ENCODE measurements at places on chromosomes 3 and 15.

DNA sequence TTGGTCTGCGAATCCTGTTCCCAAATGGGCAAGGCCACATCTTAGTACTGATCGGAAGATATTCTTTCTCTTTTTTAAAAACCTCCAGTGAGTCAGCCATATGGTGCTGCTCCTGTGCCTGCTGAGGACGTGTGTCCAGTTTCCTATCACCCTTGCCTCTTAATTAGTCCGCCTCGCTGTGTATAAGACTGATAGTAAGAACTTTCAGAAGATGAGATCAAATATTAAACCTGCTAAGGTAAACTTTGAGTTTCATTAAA is 612 bp downstream of the UBA5 start:
- peak; percentile 30 for DNase-seq

DNA sequence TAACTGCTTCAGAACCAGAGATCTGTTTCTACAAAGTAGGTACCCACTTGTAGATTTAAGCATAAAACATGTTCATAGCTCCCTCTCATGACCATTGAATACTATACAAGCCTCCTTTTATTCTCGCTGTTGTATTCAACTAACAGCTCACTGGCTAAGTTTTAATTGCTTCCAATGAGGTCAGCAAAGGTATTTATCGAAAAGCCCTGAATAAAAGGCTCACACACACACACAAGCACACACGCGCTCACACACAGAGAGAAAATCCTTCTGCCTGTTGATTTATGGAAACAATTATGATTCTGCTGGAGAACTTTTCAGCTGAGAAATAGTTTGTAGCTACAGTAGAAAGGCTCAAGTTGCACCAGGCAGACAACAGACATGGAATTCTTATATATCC is at the start of gene FGF7:
TSS of gene FGF7 (plus strand) at position 222 of the 400 bp plus-strand sequence. CDS start 1,056 bp downstream, outside the sequence.
- DNase-seq = peak; percentile 68

DNA sequence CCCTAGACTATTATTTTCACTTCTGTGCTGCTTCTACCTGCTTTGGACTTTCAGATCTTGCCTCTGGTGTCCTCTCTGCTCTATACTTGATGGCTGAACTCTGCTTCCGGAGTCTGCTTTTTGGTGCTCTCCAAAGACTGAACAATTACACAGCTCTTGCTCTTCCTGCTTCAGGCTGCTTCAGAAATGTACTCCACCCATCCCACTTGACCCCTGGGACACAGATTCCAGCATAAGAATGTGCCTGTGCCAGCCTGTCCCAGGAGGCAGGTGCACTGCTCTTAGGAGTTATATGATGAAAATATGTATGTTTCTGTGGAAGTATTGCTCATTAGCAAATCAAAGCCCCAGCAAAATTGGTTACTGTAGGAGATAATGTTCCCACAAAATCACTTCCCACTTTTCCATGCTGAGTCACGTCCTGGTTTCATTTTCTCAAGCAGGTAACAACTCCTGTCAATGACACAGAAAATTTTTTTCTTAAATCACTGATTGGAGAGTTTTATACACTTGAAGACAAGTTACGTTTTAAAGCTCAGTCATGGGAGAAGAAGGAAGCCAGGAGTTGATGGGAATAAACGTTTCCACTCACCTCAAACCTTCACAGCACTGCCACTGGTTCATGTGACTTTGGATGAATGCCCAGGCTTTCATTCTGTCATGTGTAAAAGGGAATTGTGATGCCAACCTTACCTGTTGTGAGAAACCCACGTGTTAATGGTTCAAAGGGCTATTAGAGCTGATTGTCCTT is 239.4 kb upstream of the ZPLD1 start:
- DNase-seq = no peak

- no peak for DNase-seq
Measured at GRCh38 chr3:178137206-178137605, 399.0 kb upstream of the KCNMB2 start.

DNA sequence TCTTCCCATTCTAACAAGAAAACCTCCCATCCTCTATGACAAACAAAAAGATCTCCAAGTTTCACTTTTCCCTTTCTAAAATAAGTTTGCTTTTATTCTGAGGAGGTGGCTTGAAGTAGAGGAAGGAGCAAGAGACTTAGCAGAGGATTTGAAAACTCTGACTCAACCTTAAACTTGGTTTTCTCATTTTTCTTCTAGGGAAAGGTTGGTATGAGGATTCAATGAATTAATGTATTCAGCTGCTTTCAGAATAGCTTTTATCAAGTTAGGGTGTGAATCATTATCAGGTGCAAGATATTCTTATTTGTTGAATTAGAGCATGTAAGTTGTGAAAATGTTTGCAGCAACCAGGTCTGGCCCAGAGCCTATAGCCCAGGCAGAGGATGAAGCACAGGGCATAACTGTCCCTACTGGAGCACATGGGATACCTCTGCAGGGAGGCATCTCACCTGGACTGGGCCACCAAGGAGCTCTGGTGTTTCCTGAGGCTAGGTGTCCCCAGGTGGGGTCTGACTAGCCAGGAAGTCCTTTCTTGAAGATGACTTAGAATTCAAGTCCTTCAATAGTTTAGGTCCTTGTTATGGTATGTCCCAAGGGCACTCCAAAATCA is 42.3 kb downstream of the SATB1 start:
- no peak for DNase-seq

DNA sequence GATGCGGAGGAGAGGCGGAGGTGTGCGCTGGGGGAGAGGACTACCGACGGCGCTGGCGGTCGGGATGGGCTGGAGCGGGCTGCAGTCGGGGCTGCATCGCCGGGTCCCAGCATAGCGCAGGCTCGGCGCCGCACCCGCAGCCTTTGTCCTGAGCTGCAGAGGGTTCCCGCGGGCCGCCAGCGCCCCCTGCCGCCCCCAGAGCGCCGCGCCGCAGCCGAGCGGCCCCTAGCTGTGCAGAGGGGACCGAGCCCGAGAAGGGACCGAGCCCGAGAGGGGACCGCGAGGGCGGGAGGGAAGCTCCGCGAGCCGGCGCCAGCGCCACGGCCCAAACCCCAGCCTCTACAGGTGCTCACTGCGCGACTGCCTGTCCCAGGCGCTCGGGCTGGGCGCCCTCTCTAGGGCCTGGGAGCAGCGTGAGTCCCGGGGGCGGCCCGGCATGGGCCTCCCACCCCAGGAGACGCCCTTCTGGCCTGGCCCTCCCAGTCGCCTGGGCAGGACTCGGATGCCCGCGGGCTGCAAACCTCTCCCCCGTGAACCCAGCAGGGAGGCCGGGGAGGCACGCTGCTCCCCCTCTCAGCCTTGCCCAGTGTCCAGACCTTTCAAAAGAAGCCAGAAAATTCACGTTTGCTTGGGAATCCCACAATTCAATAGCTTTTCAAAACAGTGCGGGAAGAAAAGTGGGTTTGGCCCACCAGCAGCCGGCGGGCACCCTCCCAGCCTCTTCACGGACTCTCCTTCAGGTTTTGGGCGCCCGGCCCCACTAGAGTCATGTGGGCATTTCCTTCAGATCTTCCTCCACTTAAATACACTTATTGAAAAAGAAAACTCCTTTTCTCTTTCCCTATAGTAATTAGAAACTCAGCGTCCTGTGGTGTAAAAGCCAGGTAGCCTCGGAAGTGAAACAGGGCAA is 134.7 kb downstream of the TPRA1 start:
- DNase-seq = peak; percentile 36
